Activated naive CD8-positive, alpha-beta T cell treated with anti-CD3 and anti-CD28 coated beads, Interleukin-2, amount 50 U/mL, for 16 hours (primary cell): ENCODE measurements at places on chromosomes 13 and 19.

DNA sequence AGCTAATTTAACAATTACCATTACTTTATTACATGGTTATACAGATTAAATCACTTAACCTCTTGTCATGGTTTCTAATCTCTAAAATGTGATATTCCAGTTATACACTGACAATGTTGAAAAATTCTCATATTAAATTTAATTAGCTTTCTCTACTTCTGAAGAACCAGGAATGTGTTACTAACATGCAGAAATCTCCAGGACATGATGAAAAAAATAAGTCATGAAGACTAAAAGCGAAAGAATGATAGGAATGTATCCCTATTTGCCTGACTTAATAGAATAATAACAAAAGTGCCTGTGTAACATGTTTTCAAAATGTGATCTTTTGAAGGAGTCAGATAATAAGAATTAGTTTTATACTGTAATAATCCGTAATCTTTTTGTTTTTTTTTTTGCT lies 2823.7 kb upstream of the PCDH20 start:
- no peak for DNase-seq

- DNase-seq, result no peak
Measured at GRCh38 chr13:42377640-42378382, 105.9 kb downstream of the AKAP11 start.

DNA sequence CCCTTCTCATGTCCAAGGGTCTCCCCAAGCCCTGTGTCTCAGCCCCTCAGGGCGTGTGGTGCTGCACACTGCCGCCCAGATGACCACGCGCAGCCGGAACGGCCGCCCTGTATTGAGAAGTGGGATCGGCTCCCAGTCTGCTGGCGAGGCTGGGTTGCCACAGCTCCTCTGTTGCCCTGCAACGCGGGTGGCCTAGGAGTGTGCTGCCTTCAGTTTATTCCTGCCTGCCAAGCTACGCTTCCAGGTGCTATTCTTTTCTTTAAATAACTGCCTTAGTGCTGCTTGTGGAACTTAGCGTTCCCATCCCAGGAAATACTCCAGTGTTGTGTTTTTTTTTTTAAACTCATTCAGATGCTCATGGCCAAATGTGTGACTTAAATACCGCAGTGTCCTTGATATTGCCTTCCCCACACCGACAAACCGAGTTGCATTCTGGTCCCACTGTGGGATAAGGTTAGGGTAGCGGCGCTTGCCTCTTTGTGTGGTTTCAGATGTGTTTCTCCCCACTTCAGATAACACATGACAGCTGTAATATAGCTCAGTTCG lies 16.6 kb downstream of the ACTN4 start:
- DNase-seq, result no peak

DNA sequence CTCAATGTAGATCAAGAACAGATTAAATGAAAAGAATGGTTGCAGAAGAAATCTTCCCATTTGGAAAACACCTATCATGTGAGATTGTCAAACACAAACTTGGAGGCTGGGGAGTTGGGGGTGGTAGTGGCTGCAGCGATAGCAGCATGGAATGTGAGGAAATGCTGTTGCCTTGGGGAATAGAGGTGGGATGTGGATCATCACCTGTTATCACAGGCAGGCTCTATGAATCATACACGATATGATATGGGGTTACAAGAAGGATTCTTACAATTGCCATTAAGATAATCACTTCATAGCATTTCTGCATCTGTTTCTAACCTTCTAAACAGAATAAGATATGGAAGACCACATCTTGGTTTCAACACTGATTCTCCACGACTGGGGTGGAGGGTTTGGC lies 88.7 kb downstream of the RNASEH2B start:
- DNase-seq, result no peak

DNA sequence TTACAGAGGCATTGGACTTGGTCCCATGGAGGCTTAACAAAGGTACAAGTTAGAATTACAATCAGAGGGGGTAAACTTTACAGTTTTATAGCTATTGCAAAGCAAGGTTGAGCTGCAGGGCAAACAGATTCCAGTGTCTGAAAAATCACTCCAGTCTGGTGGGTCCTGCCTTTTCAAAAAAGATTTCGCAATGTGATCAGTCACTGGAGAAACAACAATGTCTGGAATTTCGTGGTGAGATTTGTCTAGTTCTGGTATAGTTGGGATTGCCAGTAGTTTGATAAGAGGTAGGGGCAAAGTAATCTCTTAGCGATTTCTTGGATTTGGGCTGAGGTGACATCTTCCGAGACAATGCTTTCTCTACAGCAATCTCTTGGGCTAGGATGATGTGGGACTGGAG lies 1198.2 kb upstream of the PCDH9 start:
- DNase-seq, result no peak
